ENCODE measurements at places on chromosomes 2 and 18.

GRCh38 chr2:45152691-45153090 is 143.4 kb upstream of the SIX2 start:
- no peak for DNase-seq

GRCh38 chr2:103977241-103977640 is 876.7 kb upstream of the POU3F3 start:
- no peak for DNase-seq

- DNase-seq: no peak
Measured at GRCh38 chr18:46176001-46176400, 71.8 kb downstream of the HAUS1 start.

DNA sequence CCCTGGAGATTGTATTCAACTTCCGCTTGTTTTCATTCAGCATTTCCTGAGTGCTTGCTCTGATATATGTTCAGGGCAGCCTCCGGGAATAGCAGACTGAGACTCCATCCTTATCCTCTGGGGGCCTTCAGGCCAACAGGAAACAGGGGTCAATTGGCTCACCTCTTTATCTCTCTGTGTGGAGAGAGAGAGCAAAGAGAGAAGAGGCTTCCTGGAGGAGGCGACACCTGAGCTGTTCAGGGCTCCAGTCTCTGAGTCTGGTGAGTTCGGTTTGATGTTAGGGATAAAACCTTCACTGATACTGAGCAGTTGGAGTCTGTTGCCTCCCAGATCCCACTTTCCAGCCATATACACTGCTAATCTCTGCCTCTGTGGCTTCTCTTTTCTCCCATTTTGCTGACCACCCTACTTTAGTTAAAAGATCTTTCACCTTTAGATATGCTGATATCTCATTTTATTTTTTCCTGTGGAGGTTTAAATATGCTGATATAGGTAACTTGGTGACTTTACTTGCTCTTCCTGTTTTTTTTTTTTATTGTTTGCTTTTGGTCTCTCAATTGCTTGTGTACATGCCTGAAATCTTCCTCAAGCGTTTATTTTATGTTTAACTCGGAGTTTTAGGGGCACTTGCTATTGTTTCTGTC is 56.9 kb downstream of the KCNS3 start:
- no peak for DNase-seq

DNA sequence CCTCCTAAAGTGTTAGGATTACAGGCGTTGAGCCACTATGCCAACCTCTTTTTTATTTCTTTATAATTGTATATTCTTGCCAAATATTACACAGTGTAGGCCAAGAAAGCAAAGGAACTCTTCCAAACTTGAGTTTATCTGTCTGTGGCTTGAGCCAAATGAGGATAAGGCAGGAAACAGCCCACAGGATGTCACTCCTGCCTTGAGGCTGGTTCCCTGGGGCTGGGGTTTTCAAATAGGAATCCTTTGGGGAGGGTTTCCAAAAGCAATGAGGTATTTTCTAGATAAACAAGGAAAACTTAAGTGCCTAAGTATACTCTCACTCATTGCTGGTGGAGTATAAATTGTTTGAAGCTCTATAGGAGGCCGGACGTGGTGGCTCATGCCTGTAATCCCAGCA is 56.4 kb downstream of the ADCY3 start:
- DNase-seq: no peak

DNA sequence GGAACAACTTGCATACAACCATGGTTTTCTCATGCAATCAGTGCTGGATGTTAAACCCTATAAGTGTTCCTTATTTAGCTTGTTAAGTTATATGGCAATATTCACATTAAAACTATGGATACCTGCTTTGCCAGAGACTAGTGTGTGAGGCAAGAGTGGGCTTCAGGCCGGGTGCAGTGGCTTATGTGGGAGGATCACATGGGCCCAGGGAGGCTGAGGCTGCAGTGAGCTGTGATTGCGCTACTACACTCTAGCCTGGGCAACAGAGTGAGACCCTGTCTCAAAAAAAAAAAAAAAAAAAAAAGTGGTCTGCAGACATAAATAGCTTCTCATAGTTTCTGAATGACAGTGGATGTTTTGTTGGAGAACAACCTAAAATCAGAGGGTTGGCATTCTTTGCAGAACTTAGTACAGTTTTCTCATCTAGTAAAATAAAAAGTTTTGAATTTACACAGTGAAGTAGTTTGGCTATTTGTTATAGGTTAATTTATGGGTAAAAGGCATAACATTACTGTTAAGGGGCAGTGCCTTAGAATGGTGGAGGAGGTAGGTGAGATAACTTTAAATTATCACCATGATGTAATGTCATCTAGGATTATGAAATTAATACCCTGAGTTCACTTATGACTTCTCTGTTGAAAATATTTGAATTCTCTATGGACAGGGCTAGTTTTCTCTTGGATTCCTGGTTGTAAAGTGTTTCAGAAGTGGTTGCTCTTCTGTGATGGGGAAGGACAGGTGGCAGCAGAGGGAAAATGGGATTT is 5.3 kb downstream of the CERS6 start:
- DNase-seq: no peak

DNA sequence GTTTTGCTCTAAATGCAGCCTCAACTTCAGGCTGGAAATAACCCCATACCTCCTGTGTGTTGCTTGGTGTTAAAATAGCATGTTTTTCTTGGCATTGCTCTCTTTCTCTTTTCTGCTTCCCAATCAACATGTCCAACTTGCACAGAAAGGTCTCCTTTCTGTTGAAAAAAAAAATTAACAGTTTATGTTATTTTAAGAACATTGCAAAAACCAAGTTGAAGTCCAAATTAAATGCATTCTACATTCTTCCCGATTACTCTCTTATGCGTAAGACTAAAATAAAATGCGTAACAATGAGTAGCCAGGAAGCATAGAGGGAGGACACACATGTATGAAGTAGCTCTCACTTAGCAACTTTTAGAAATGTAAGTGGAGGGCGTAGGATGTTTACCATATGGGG is 1406.1 kb upstream of the NXPH2 start:
- DNase-seq: no peak

GRCh38 chr2:144143294-144144151 is 376.4 kb downstream of the ZEB2 start:
- DNase-seq: no peak

DNA sequence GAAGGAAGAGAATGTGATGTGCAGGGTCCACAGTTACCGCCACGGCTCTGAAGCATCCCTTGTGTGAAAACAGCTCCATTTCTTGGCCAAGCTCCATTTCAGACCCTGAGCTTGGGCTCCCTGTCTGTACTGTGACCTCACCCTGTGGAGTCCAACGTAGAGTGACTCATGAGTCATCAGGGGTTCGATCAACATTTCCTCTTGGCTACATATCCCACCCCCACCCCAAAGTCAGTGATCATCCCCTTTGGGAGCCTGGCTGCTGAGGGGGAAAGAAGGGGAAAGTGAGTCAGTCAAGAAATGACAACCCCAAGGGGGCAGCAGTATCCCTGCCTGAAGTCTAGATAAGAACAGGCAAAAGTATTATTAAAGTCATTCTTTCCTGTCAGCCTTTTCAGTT is 62.2 kb downstream of the PAPOLG start:
- DNase-seq: peak; percentile 23

DNA sequence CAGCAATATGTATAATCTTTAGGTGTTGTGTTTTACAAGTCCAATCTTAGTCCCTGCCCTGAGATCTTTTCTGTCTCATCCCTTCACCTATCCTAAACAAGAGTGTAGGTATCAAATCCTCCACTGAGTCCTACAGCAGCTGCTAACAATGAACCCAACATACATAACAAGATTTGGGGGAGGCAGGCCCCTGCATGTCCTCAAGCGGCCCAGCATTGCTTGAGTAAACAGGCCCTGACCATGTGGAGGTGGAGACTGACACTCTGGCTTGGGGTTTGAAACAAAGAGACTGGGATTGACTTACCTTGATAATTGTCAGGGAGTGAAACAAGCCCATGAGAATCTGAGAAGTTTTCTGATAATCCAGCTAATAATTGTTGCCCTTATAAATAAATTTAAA is 213.4 kb downstream of the STK39 start:
- no peak for DNase-seq

DNA sequence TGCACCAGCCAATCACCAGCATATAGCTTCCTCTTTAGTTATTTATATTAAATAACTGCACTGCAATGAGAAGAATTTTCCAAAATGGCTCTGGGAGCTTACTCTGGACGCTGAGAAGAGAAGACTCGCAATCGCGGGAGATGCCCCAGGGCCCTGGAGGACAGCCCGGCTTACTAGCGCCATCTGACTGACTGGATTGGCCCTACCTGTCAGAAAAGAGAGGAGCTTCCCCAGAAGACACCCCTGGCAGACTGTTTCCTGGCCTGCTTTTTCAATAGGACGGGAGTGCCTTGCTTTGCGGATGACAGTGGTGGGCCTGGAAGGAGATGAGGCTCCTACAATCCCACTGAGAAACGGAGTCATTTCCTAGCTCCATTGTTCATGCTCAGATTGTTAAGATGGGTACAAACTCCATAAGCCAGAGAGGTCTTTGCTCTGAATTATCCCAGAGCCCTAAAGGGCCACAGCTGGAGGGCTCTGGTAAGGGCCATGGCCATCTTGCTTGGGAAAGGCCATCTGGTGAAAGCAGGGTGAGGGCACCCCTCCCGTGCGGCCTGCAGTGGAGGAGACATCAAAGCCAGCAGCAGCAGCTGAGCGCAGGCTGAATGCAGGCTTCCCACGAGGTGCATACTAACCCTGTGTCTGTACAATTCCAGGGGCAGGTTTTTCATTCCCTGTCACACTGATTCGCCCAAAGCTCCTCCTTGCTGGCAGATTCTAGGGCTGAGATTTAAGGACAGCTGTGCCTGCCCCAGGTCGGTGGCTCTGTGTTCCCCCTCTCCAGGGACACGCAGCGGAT is 92.1 kb downstream of the GALR1 start:
- DNase-seq: no peak

DNA sequence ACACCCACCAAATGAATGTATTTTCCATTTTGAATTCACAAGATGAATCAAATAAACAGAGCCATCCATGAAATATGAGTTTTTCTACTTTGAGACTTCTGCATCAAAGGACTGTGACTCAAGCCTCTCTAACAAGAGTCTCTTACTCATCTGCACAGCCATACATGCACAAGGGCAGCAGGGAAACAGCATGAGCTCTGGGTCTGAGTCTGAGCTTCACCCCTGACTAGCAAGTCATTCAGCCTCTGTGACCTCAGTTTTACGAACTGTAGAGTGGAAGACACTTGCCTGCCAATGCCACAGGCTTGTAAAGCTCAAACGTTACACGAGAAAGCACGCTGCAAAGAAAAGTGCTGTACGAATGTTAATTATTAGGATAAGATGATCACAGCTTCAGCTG is 42.9 kb downstream of the MREG start:
- no peak for DNase-seq

DNA sequence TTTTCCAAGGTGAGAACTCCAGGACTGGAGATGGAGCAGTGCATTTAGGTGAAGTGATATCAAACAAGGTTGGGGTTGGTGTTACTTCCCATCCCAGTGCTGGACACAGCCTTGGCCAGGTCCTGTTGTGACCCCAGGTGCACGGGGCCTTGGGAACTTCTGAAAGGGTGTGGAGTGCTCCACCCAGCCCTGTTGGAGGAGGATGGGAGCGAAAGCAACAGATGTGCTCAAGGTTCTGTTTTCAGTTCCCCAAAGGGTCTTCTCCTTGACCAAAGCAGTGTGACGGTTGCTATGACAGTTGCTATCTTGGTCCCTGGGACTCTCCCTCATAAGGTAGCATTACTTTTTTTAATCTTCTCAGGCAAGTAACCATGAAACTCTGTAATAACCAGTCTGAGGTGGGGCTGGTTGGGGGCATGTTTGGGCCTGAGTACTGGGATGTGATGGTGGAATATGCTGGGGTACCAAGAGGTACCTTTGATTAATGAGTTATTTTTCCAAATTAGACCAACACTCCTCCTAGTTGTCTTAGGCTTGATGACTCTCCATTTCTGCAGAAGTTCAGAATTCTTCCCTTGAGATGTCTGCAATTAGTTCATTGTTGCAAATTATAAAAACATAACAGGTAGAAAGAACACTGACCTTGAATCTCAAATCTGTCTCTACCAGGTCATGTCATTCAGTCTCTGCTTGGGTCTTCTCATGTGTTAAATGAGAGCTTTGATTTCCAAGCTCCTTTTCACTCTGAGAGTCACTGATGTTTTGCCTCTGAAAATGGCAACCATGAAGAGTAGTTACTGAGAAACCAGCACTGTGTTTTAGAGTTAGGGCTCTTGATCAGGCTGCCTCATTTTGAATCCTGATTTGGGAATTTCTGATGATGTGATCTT is 154.5 kb downstream of the RPIA start:
- no peak for DNase-seq

DNA sequence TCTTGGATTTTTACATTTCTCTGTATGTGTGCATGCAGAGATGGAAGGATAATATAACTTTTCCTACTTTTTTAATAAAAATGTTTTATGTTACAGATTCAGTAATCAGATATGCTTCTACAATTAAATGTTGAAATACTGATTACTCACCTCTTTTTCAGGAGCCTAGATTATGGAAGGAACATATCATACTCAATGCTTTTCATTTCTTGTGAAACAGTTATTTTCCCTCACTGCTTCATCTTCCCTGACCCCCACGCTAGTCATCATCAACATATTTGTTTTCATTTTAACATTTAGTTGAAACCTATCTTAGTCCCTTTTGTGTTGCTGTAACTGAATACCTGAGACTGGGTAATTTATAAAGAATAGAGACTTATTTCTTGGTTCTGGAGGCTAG is 190.7 kb downstream of the WDR7 start:
- DNase-seq: no peak

GRCh38 chr18:48033790-48034650 is 103.6 kb upstream of the SMAD2 start:
- no peak for DNase-seq

- no peak for DNase-seq
Measured at GRCh38 chr2:176931588-176932563, 280.7 kb upstream of the HNRNPA3 start.

DNA sequence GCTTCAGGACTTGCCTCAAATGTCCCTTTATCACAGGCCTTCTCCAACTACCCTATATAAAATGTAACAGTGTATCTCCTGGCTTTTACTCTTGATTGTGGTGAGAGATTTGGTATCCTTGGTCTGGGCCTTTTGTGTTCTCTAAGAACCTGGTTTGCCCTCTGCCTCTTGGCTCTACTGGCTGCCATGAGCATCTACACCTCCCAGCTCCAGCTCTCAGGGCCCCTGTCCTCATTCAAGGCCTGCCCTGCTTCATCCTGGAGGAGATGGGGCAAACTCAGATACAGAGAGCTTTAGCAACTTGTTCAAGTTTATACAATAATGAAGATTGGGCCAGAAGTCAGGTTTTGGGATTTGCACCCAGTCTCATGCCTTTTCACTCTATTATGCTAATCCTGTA is 45.0 kb downstream of the QPCT start:
- no peak for DNase-seq

GRCh38 chr18:22503803-22504202 is 86.1 kb upstream of the CTAGE1 start:
- no peak for DNase-seq

- no peak for DNase-seq
Measured at GRCh38 chr2:97911206-97911921, 84.4 kb downstream of the TMEM131 start.

DNA sequence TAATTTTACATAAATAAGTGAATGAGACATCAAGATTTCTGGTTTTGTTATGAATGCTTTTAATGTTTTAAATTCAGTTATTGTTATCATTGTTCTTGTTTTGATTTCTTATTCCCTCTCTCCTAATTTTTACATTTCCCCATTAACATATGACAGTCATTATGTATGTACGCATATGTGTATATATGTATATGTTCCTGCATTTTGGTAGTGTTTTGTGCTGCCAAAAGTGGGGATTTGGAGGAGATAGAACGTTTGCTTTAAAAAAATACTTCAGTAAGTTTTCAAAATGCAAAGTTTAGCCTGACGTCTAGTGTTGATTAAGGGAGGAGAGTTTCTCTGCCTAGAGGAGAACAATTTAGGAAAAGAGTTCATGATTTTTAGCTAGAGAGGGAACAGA is 385.2 kb downstream of the EPHA4 start:
- DNase-seq: no peak

All from effector CD4-positive, alpha-beta T cell (primary cell).